ENCODE measurements at places on chromosomes 7 and 10.

GRCh38 chr7:106819546-106819945 is 45.5 kb upstream of the PIK3CG start:
- no peak for DNase-seq

DNA sequence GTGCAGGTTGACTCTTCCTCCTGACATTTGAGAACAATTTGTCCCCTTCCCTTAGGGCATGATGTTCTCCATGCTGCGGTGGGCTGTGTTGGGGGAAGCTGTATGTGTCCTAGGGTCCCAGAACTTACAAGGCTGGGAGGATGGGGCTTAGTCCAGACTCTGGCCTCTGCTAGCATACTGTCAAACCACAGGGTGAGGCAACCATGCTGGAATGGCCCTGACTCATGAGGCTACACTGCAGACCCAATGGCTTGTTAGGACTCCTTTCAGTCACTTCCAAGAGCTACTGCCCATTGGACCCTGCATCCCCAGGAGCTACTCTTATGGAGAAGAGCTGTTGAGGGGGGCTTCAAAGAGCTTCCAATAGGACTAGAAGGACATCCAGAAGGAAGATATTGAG is 20.1 kb upstream of the FAM170B start:
- no peak for DNase-seq

DNA sequence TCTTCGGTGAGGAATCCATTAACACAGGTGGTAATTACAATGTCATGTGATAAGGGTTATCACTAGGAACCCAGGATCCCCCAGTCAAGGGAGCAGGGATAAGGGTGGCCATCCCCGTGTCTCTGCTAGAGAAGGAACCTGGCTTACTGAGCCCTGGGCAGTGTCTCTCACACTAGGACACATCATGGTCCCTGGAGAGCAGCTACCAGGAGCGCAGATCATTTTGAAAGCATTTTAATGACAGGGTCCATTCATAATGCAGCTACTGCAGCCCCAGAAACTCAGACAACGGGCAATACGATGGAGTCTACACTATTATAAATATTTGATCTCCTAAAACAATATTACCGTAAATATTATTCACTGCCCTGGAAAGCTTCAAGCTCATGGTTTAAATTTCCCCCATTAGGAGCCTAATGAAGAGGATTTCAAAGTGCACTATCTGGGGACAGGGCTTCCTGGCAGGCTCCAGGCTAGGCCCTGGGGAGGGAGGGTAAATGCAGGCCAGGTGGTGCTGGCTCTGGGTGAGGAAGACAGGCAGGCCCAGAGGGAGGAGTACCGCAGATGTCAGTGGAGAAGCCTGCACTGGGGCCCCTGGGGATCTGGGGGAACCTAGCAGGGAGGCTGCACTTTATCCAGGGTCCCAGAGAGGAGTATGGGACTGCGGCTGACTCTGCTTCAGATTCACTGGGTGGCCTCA is 52.6 kb upstream of the LOXL4 start:
- DNase-seq, result no peak

DNA sequence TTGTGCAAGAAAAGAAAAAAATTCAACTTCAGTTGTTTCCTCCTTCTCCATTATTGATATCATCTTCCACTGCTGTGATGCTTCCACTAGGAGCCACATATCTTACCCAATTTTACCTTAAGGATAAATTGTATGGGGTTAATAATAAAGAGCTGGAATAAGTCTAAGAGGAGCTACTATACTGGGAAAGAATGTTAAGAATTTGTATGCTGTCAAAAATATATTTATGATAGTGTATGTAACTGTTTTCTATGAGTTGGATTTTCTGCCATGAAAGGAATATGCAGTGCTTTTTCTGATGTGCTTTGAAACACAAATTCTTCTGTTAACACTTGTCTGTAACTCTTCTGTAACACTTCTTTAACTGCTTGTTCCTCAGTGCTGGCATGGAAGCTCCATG is 219.1 kb downstream of the VTI1A start:
- DNase-seq, result no peak

DNA sequence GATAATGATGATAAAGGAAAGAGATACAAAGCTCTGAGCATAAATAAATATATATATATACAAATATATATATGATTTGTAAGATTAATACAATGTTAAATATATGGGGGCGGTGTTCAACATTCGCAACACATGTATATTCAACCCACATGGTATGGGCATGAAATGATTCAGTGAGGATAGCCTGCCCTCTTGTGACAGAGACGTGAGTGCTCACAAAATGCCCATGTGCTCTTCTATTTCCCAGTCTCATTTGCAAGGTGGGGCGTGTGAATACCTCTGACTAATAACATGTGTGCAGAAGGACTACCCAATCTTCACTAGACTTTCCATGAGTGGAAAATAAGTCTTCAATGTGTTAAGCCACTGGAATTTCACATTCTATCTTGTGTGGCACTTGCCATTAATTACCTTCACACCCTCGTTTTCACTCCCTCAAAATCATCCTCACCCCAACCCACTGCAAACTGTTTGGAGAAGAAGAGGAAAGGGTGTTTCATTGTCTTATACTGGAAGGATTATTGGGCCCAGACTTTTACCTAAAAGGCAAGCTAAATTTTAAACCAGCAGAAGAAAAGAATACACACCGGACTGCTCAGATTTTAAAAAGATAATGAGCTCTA is 26.9 kb downstream of the ASAH2 start:
- no peak for DNase-seq

GRCh38 chr7:23458044-23458443 is 12.2 kb downstream of the IGF2BP3 start:
- DNase-seq, result no peak

DNA sequence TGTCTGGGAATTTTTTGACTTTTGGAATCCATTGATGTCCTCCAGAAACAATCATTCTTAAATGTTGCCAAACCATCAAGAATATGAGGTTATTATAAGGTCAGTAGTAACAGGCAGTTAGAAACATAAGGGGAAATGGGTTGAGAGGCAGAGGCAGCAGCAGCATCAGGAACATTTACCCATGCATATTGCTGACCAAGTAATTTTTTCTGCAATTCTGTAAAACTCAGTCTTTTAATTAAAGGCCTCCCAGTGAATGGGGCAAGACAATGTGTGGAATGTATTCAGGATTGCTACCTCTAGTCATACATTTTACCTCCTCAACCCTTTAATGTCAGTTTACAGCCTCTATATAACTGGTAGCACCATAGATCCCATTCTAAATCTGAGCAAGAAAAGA is 66.5 kb upstream of the SKAP2 start:
- DNase-seq, result no peak

- no peak for DNase-seq
Measured at GRCh38 chr7:156237614-156238013, 403.0 kb upstream of the RNF32 start.

- DNase-seq, result no peak
Measured at GRCh38 chr7:66176914-66177313, 28.2 kb upstream of the TPST1 start.

DNA sequence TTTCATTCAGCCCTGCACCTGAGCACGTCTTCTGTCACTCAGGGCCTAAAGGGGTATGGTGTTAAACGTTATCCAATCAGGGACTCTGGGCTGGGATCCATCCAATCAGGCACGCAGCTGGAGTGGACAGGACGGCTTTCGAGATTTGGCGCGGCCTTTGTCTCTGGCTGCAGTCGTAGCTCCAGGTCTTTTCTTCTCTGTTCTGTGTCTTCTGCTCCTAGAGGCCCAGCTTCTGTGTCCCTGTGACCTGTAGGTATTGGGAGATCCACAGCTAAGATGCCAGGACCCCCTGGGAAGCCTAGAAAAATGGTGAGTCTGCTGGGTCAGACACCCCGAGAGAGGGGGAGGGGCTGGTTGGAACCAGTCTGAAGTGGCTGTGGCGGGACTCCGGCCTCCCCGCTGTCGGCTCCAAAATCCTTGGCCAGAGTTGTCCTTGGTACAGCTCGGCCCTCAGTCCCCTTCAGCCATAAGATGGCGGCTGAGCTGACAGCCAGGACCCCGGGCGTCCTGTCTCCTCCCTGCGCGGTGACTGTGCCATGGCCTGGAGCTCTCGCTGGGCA is 11.7 kb upstream of the ZNF680 start:
- DNase-seq, result peak; percentile 67

GRCh38 chr10:74900297-74900696 is 73.9 kb downstream of the KAT6B start:
- DNase-seq, result no peak

DNA sequence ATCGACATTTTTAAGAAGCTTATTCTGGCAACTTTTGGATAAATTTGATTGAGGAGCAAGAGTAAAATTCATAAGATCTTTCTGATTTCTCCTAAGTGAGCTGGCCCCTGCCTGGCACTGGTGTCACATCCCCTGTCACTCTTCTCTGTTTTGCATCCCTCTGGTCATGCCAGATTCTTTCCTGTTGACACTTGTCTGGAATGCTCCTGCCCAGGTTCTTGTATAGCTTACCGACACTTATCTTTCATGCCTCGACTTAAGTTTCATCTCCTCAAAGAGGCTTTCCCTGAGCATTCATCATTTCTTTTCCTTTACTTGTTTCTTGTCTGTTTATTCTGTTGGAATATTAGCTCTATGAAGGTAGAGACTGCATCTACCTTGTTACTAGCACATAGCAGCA is 22.2 kb upstream of the AASS start:
- no peak for DNase-seq

DNA sequence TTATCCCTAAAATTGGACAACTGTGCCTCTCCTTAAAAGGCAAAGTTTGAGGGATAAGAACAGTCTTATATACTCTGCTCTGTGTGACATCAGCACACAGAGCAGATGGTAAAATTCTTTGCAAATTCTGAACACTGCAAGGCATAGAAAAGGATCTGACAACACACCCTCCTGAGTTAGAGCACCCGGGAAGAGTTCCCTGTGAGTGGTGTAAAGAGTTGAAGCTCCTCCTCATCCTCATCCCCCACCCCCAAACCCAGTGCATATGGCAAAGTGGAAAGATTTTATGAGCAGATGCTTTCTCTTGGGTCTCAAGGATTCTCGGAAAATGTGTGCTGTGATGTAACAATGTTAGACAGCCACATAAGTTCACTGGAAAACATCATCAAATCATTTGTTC is 40.0 kb upstream of the DGKI start:
- no peak for DNase-seq

- no peak for DNase-seq
Measured at GRCh38 chr7:25359471-25360059, 131.3 kb upstream of the NPVF start.

GRCh38 chr7:20287317-20287716 is 43.4 kb upstream of the ITGB8 start:
- no peak for DNase-seq

GRCh38 chr7:2760098-2760889 is 72.3 kb downstream of the AMZ1 start:
- DNase-seq, result no peak

DNA sequence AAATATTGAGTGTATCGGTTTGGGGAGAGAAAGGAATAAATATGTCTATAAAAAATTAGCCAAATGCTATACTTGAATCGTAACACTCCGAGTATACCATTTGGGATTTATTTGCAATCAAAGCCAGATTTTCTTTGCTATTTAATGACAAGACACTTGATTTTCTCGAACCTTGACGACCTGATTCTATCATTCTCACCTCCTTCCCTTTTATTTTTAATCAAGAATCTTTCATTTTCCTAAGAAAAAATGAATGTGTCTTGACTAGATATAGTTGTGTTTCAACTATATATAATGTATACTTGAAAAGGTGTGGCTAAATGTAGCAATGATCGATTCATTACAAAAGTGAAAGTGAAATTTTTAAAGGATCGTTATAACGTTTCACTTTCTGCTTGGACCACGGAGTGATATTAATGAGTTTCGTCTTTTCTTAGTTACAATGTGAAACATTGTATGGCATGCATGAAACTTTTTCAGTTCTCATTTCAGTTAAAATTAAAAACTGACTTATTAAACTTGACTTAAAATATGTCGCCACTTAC is 562 bp downstream of the NUB1 start:
- no peak for DNase-seq

GRCh38 chr10:89887406-89887805 is 186.0 kb downstream of the KIF20B start:
- no peak for DNase-seq

DNA sequence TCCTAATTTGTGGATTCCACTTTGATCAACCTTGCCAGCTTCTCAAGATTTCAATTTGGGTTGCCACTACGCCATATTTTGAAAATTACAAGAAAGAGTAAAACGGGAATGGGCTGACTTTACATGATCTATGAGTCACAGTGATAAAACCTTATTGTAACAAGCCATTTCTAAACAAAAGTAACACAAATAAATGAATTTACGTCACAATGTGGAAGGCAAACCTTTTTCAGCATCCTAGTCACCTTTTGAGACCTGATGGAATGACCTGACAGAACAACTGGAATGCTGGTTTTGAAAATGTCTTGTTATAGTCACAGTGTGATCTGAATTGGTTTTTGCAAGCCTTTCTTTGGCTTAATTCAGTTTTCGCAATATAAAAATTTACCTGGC is 85.9 kb downstream of the CDK6 start:
- no peak for DNase-seq

GRCh38 chr7:23410446-23411183 is 59.7 kb downstream of the IGF2BP3 start:
- no peak for DNase-seq

GRCh38 chr7:146423446-146423845 is 306.8 kb downstream of the CNTNAP2 start:
- no peak for DNase-seq

DNA sequence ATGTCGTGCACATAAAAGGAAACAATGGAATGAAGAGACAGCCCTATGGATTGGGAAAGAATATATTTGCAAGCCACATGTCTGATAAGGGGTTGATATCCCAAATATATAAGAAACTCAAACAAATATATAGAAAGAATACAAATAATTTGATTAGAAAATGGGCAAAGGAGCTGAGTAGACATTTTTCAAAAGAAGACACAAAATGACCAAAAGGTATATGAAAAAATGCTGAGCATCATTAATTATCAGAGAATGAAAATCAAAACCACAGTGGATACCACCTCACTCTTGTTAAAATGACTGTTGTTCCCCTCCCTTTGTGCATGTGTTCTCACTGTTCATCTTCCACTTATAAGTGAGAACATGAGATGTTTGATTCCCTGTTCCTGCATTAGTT is 175.3 kb downstream of the CNTNAP2 start:
- no peak for DNase-seq

- DNase-seq, result no peak
Measured at GRCh38 chr10:70380350-70381135, 1.9 kb downstream of the LRRC20 start.

GRCh38 chr7:42351316-42351935 is 114.4 kb upstream of the GLI3 start:
- no peak for DNase-seq

- DNase-seq, result no peak
Measured at GRCh38 chr7:25007668-25008067, 27.7 kb upstream of the OSBPL3 start.

DNA sequence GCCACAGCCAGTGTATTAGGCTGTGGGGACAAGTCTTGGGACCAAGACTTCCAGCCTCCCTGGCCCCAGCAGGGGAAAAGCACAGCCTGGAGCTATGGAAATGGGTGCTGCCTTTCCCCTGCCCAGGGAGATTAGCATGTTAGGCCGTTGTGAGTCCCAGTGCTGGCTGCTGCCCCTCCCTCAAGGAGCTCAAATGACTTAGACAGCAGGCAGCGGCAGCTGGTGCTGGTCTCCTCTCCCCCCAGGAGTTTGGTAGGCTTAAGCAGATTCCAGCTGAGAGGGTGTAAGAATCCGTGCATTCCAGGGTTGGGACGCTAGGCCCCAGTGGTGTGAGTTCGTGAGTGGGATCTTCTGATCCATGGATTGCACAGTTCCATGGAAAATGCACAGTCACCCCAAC is 301.5 kb upstream of the PHF14 start:
- no peak for DNase-seq

Measured in breast epithelium (tissue), 4 donors.